ENCODE measurements at places on chromosomes 7 and 10. TPM values are rescaled to one million over a fixed set of nuclear protein-coding genes. Genes with fewer than 3 reads are reported as not detected.

Gene TBATA
- total RNA-seq = not detected

Gene FGFBP3
- 49.0 TPM for total RNA-seq

Gene ARHGAP22
- 6.9 TPM for total RNA-seq

DNA sequence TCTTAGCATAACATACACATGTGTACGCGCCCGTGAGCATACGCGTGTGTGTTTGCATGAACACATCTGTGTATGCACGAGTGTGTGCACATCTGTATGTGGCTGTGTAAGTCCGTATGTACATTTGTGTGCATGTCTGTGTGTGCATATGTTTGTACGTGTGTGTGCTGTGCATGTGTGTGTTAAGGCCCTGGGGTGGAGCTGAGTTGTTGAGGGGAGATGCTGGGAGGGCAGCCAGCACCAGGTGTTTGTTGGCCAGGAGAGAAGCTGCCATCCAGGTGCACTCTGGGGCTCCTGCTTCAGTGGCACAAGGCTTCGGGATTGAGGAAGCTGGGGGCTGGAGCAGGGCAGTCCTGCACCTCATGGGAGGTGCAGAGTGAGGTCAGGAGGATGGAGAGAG is 85.0 kb downstream of the BMS1 start:
- H3K27ac ChIP-seq = no peak overlapping the region
- DNase-seq = no peak
- H3K36me3 ChIP-seq = no peaks in the 10 kb centered on the region
- H3K4me1 ChIP-seq = no peaks in the 10 kb centered on the region
- H3K4me3 ChIP-seq = no peak overlapping the region
- H3K27me3 ChIP-seq = no peaks in the 10 kb centered on the region

Gene SPDYE2B
- total RNA-seq = not detected

- DNase-seq = no peak
- H3K4me3 ChIP-seq = peak overlapping the region; percentile 78
- H3K27ac ChIP-seq = no peak overlapping the region
Observed at GRCh38 chr10:22712211-22712955, 2.0 kb downstream of the PIP4K2A start.

DNA sequence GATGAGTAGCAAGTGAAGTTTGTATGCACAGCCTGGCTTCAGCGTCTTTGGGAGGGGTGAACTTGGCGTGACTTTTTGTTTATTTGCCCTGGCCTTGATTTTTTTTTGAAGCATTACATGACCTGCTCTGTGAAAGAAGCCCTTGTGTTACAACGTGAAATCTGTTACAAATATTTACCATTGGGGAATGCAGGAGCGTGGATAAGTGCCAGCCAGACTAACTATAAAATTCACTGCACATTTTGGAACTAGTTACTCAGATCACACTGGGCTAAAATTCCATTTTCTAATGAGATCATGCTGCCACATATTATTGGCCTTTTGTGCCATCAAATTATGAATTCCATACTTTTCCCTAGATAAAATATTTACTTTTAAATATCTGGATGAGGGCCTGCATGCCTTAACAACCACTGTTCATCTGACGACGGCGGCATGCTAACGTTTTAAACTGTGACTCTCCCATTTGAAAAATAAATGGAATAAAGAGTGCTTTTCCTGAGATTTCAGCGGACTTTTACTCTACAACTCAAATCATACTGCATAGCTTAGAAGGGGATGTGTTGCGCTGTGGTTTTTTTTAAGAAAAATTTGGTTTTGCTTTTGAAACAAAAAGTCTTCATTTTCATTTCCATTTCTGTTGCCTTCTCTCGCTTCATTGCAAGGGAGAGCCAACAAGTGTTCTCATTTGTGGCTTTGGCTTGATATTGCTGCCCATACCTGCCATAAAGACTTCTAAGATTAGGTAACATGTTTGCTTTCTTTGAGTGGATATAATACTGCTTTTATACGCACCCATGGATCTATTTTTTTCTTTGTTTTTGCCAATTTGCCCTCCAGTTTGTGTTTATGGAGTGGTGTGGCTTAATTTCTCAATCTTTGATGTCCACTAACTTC is 352.2 kb downstream of the TFEC start:
- no peaks in the 10 kb centered on the region for H3K27me3 ChIP-seq
- no peak overlapping the region for H3K4me3 ChIP-seq
- no peaks in the 10 kb centered on the region for H3K4me1 ChIP-seq
- no peak overlapping the region for H3K27ac ChIP-seq

DNA sequence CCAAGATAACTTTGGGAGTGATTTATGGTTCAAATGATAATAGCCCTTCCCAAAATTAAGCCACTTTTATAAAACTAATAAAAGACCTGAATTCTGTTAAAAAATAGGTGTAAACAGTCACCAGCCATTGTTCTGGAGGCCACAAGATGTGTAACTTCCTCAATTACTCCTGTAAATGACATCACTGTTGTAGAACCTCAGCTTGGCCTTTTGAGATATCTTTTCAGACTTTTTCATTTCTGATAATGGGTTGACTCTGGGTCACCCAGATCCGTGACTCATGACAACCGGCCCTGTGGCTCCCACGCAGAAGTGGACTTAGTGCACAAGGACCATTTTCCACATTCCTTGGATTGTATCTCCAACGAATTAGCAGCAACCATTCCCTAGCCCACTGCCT is 106.6 kb downstream of the DKK1 start:
- H3K27ac ChIP-seq = no peak overlapping the region
- no peaks in the 10 kb centered on the region for H3K4me1 ChIP-seq
- DNase-seq = no peak
- H3K4me3 ChIP-seq = no peak overlapping the region
- no peaks in the 10 kb centered on the region for H3K36me3 ChIP-seq

Gene NPY4R
- not detected for total RNA-seq

GRCh38 chr7:87919875-87920274 is 14.2 kb upstream of the ADAM22 start:
- DNase-seq = no peak
- no peaks in the 10 kb centered on the region for H3K27me3 ChIP-seq
- no peaks in the 10 kb centered on the region for H3K4me1 ChIP-seq
- H3K36me3 ChIP-seq = no peaks in the 10 kb centered on the region

Gene CDHR1
- 6.4 TPM for total RNA-seq
